ENCODE measurements at places on chromosomes 4 and X.

DNA sequence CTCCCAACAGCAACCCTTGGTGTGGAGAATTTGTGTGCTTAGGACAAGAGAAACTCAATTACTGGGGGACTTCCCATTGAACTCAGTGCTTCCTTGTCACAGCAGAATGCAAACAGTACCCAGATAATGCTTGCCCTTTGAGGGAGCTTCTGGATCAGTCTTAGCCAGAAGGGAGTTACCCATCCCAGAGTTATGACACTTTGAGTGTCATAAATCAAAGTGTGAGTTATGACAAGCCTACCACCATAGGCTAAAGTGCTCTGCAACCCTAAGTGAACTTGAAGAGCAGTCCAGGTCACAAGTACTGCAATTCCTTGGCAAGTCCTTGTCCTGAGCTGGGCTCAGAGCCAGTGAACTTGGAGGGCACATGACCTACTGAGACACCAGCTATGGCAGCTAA lies 1513.9 kb upstream of the PCDH10 start:
- no peak for DNase-seq

- DNase-seq: no peak
Measured at GRCh38 chr4:12679217-12679616, 804.9 kb downstream of the RAB28 start.

DNA sequence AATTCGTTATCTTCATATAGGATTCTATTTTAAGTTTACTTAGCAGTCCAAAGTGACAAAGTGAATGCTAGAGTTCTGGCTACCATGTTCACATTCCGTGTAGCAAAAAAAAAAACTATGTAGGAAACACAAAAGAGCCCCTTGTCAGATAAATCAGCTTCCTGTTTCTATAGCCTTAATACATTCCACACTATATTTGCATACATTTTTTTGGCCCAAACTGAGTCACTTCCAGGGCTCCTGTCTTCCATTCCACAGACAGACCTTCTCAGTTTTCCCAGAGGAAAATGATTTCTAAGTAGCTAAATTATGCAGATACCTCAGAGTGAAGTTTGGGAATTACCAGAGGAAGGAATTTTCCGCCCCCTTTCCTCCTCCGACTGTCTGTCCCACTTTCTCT lies 841.9 kb upstream of the HS3ST1 start:
- no peak for DNase-seq

GRCh38 chrX:46185923-46186810 lies 359.1 kb downstream of the ZNF674 start:
- no peak for DNase-seq

- no peak for DNase-seq
Measured at GRCh38 chrX:14084466-14084865, 54.8 kb upstream of the GEMIN8 start.

DNA sequence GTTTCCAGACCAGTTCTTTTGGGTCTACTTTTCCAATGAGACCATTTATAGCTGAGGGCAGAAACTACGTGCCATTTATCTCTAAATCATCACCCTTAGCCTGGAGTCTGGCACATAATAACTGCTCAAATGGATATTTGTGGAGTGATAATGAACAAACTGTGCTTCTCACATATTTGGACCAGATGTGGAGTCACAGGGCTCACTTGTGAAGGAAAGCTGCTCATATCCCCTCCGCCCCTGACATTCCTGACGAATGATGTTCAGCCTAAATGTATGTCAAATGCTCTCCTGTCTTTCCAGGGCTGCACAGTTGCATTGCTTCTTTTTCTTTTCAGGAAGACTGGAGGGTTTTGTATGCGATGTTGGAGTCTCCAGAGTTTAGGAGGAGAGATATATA lies 110.1 kb downstream of the GBA3 start:
- DNase-seq: no peak

All from NCI-H510A (cell line).